ENCODE measurements at places on chromosomes 3 and 15.

DNA sequence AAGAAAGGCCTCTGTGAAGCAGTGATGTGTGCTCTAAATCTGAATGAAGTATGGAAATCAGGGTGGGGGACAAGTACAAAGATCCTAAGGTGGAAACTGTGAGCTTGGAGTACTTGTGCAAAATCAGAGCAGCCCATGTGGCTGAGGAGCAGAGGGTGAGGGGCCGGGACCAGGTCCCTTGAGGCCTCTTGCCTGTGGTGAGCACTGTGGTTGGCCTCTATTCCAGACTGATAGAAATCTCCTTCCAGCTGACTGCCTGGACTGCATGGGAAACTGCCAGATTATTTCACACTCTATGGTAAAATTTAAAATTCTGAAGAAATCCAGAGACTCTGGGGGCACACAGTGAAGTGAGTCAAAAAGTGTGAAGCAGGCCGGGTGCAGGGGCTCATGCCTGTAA lies 81.4 kb downstream of the TM4SF4 start:
- no peak for DNase-seq

DNA sequence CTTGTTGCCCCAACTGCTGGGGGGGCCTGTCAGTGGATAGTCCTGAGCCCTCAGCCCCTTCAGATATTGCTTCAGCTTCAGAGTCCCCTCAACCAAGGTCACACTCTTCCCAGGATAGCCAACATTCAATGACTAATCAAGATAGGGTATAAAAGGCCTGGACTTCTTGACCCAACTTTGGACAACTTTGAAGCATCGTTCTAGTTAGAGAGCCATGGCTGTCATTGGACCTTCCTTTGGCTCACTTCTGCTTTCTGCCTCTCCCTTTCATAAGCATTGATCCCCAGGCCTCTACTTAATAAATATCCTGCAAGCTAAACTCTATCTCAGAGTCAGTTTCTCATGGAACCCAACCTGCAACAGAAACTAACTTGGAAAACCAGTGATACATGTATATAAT lies 31.3 kb upstream of the DCLK3 start:
- DNase-seq = no peak

GRCh38 chr15:69410248-69410874 lies 3.8 kb upstream of the KIF23 start:
- DNase-seq = no peak

- no peak for DNase-seq
Observed at GRCh38 chr3:151460774-151461450, at the start of gene IGSF10. TSS of gene IGSF10 (minus strand) at chr3:151461061. CDS start at chr3:151458709, 2,352 bp downstream.

- no peak for DNase-seq
Observed at GRCh38 chr3:148230473-148230872, 467.2 kb upstream of the AGTR1 start.
